Large intestine (tissue), 12 donors: ENCODE measurements at places on chromosomes 16 and 17. TPM values are rescaled to one million over a fixed set of nuclear protein-coding genes. Genes with fewer than 3 reads are reported as not detected.

Gene ZMYND15
- polyA plus RNA-seq = 5.1 TPM

Gene ANKRD40CL
- polyA plus RNA-seq = 28.4 TPM

DNA sequence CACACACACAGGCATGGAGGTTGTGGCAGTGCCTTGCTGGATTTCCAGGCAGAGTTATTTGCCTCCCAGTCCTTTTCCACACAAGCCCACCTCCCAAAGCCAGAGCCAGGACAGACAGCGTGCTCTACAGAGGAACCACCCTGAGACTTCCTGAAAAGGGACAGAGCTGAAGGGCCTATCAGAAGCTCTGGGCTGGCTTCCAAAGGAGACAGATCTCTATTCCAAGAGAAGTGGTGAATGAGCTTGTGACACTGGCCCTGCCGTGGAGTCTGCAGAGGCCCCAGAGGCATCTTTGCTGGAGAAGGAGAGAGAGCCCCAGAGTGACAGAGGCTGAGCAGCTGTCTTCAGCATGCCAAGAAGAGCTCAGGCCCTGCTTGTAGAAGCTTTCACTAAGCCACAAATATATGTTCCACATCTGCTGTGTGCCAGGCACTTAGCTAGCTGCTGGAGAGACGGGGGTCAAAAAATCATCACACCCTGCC is 8.3 kb upstream of the LPCAT2 start:
- no peak overlapping the region for H3K27ac ChIP-seq
- H3K4me1 ChIP-seq = peaks cover 7% of the 10 kb centered on the region
- H3K36me3 ChIP-seq = peaks cover 36% of the 10 kb centered on the region
- no peaks in the 10 kb centered on the region for H3K27me3 ChIP-seq

DNA sequence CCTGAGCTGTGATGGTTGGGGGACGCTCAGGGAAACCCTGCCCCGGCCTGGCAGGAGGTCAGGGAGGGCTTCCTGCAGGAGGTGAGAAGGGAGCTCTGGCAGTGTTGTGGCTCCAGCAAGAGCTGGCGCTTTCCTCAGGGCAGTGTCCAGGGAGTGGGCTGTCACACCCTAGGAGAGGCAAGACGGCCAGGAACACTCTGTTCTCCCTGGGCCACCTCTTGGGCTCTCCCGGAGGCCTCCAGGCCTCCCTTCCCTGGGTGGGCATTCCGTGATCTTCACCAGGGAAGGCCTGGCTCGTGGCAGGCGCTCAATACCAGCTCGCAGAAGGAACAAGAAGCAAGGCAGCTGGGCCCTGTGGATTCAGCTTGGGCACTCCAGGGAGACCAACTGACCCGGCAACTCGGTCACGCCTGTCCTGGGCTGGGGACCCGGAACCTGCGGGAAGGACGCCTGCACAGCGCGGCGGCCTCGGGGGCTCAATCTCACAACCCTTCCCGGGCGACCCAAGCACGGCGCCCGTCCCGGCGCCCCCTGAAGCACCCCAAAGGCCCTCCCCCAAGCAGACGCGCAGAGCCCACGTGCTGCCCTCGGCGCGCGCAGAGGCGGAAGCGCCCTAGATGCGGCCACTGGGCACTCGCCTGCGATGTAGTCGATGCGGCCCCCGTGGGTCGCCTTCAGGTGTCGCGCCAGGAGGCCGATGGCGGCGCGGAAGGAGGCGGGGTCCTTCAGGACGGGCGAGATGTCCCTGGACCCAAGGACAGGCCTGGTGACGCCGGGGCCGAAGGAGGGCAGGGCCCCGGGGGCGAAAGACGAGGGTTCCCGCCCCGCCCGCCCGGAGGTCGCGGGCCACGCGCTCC is 588 bp downstream of the APRT start:
- peak; percentile 86 for DNase-seq
- no peaks in the 10 kb centered on the region for H3K27me3 ChIP-seq
- peak overlapping the region; percentile 95 for H3K27ac ChIP-seq

DNA sequence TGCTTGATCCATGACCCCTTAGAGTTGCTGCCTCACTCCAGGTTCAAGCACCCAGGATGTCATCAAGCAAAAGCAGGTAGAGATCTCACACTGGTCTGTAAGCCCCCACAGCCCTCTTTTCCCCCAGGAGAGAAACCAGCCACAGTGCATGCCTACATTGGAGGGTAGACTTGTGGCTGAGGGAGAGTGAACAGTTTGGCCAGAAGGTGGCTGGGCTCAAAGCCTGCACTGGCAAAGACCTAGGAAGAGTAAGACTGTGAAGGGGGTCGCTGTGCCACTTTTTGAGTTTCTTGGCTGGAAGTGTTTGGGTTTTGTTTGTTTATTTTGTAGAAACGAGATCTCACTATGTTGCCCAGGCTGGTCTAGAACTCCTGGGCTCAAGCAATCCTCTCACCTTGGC is 28.5 kb downstream of the HOXB1 start:
- H3K36me3 ChIP-seq = no peaks in the 10 kb centered on the region
- no peaks in the 10 kb centered on the region for H3K4me1 ChIP-seq
- no peak overlapping the region for H3K27ac ChIP-seq
- no peak for DNase-seq
- H3K4me3 ChIP-seq = no peak overlapping the region

- H3K27ac ChIP-seq = no peak overlapping the region
- H3K27me3 ChIP-seq = peaks cover 3% of the 10 kb centered on the region
- no peaks in the 10 kb centered on the region for H3K4me1 ChIP-seq
- no peak overlapping the region for H3K4me3 ChIP-seq
- no peak for DNase-seq
These were observed 32.5 kb upstream of the ARHGAP44 start for GRCh38 chr17:12756786-12757185.

GRCh38 chr17:40841246-40841645 is 18.8 kb upstream of the KRT10 start:
- peaks cover 5% of the 10 kb centered on the region for H3K27me3 ChIP-seq
- H3K36me3 ChIP-seq = no peaks in the 10 kb centered on the region
- H3K27ac ChIP-seq = no peak overlapping the region

DNA sequence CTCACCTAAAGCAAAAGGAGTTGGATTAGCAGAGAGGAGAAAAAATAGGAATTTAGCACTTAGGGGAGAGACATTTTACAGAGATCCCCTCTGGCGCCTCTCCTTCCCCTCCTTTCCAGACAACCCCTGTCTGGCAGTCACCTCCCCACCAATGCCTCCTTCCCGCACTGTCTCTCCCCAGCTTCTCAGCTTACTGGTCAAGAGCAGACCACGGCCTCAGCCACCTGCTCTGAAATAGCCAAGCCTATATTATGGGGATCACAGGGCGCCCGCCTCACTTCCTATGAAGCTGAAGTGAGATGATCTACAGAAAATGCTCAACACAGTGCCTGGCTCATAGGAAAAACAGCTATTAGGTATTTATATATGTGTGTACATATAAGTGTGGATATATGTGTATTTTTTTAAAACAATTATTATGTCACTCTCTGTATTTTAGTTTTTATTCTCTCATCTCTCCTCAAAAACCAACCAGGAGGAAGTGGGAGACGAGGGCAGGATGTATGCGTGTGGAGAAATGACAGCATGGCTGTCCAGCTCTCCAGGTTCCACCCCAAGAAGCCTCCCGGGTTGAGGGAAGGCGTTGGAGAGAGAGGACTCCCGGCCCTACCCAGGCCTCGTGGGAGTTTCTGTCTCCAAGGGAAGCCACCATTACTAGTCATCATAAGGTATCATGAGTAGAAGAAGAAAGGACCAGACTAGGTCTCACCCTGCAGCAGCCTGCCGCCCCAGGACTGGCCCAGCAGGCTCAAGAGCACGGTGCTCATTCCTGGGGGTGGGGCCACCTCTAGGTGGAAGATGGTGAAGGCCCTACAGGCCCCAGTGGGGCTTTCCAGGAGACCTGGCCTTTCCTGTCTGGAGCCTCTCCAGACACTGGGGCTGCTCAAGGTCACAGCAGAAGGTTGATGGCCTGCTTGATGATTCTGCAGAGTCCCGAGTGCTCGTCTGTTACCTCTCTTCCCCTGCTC is 27.2 kb downstream of the MAP3K14 start:
- H3K27ac ChIP-seq = no peak overlapping the region
- peaks cover 54% of the 10 kb centered on the region for H3K4me1 ChIP-seq
- H3K4me3 ChIP-seq = no peak overlapping the region
